OCI-LY7 (cell line): ENCODE measurements at places on chromosomes 7 and 10.

DNA sequence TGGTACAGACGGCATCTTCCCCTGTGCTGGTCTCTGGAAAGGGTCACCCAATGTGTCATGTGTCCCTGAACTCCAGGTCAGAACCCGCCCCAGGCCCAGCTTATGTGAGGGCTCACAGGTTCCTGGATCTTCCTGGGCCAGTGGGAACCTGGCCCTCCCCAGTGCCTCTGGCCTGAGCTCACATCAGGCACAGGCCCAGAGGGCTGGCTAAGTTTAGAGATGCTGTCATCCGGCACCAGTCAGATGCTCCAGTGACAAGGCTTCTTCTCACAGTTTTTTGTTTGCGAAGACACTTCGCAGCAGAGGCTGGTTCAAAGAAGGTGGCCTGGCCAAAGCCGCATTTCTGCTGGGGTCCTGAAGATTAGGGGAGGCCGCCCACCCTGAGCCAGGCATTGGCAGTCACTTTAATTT, 11.8 kb downstream of the CAMK2B start:
- no peak for DNase-seq

- DNase-seq = no peak
Observed at GRCh38 chr7:38463277-38464225, 167.6 kb downstream of the AMPH start.

GRCh38 chr10:61835069-61835945, 66.2 kb upstream of the ARID5B start:
- peak; percentile 44 for DNase-seq

DNA sequence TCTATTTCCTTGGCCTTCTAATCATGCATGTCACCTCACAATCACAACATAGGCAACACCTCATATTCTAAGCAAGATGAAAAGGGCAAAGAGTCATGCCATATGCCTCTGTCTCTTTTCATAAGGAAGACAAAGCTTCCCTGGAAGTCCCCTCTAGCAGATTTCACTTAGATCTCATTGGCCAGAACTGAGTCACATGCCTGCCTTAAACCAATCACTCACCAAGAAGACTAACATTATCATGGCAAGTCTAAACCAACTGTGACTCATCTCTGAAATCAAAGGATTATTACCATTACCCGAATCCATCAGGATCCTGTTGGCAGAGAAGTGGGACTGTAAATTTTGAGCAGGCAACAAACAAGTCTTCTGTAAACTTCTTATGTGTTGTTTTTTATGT, 27.8 kb downstream of the CAV1 start:
- DNase-seq = no peak

DNA sequence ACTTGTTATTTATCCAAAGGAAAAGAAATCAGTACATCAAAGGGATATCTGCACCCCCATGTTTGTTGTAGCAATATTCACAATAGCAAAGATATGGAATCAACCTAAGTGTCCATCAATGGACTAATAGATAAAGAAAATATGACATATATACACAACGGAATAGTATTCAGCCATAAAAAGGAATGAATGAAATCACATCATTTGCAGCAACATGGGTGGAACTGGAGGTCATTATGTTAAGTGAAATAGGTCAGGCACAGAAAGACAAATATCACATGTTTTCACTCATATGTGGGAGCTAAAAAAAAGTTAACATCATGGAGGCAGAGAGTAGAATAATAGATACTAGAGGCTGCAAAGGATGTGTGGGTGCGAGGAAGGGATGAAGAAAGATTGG, 25.0 kb upstream of the KAT6B start:
- DNase-seq = no peak

DNA sequence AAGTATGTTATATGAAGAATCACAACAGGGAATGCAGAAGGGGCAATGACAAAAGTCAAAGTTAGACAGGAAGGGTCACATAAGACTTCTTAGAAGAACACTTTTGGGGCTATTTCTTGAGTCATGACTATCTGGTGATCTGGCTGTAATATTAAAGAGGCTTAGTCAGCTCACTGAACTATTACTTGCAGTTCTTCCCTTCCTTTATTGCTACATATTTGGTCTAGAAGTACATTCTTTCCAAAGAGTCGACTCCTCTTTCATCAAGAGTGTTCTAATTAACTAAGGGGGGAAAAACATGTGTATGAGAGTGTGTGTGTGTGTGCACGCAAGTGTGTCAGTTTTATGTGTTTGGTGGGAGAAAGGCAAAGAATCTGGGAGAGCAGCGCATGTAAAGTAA, 247.3 kb upstream of the LRRTM3 start:
- DNase-seq = no peak

DNA sequence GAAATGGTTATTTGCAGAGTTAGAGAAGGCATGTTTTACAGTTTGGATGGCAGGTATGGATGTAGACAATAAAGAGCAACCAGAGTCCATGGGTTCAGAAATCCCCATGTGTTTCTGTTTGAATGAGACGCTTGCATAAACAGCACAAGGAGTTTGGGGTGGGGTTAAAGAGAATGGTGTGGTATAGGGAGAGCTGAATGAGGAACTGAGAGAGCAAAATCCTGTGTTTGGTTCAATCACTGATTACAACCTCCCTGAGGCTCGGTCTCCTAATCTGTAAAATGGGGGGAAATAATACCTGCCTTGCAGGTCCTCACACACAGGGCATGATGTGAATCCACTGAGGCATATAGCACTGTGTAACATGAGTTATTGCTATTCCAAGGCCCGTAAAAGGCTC, 23.7 kb downstream of the CAV1 start:
- no peak for DNase-seq

DNA sequence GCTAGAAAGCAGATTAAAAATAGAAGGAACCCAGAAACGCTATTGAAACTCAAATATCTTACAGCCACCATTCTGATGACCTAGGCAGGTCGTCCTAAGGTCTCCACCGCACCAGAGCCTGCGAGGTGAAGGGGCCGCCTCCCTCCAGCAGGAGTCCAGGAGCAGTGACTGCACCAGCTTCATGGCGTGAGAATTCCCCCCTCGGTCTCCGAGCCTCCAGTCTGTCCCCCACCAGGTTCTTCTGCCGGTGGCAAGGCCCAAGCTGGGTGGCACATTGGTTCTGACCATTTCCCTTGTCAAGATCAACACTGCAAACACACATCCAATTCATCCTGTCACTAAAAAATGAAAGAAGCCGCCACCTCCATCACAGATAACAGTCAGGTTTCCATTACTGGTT, 98.7 kb downstream of the DIP2C start:
- no peak for DNase-seq
